Left colon (tissue), 2 donors: ENCODE measurements at places on chromosomes 16 and 17. TPM values are rescaled to one million over a fixed set of nuclear protein-coding genes. Genes with fewer than 3 reads are reported as not detected.

DNA sequence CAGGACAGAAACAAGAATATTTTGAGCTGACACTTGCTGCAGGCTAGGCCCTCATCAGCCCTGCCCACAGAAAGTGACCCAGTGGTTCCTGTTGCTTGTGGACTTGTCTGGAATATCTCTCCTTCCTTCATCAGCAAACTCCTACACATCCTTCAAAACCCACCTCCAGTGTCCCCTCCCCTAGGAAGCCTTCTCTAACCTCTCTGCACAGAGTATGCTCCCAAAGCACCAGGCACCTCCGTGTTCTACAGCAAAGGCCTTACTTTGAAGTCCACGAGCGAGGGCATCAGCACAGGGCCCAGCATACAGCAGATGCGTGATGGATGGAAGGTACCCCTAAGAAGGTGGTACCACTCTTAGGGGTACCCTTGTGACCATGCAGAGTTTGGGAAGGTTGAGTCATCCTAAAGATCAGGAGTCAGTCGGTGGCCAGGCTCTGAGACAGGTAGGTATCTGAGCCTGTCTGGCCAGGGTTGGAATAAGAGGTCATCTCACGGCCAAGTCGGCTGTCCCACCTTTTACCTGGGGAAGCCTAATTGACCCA lies 2.0 kb downstream of the CCDC102A start:
- no peak for DNase-seq

DNA sequence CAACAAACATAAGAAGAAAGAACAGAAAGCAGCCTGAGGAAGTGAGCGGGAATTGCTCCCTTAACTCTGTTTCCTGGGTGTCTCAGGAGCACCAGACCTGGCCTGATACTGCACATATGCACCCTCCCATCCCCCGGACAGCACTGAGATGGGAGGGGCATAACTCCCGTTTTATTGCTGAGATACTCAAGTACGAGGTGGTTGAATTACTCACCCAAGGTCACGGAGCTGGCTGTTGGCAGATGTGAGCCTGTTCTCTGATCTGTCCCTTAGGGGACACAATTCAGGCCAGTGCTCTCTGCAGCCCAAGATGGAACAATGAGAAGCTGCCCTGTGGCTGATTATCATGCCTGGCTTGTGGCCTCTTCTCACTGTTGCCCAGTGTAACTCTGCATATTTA lies 9.1 kb upstream of the MED9 start:
- DNase-seq, result peak; percentile 61

DNA sequence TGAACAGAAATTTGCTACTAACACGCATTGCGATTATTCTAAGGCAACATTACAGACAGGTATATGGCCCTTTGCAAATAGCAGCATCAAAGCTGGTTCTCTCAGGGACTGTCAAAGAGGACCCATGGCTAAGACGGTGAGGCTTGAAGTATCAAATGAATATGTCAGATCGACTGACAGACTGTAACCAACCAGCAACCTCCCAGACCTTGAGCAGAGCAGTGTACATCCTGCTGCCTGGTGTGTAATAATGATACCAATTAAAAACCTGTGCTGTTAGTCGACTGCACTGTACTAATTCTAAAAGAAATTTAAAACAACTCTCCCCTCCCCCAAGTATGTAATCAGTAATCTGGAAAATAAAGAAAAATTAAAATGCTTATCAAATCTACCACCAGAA lies 35.9 kb upstream of the GHDC start:
- no peak for DNase-seq

The DHRS7C gene
- 0.31 TPM for total RNA-seq

The TMEM114 gene
- not detected for total RNA-seq
